Stimulated activated CD4-positive, alpha-beta T cell treated with anti-CD3 and anti-CD28 coated beads, Interleukin-15, amount 100 ng/mL, for 1 hour (primary cell): ENCODE measurements at places on chromosomes 7 and 10.

DNA sequence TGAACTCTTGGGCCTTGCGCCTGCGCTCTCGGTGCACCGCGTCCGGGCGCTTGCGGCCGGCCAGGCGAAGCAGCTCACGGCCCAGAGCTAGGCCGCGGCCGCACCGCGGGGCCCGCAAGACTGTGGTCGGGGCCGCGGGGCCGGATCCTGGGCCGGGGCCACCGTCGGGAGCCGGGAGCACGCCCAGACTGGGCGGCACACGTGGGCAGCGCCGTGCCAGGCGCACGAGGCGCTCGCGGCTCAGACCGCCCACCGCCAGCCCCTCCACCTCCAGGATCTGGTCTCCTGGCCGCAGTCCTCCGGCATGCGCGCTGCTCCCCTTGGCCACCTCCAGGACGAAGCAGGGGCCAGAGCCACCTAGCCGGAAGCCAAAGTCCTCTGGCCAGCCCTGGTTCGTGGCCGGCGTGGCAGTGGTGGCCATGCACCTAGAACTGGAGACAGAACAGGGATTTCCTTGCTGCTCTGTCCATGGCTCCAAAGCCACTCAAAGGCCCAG, at the start of gene GRID2IP:
GRID2IP (minus strand) TSS at position 446 of the 496 bp plus-strand sequence; CDS start at position 421, 25 bp downstream.
- DNase-seq = no peak

DNA sequence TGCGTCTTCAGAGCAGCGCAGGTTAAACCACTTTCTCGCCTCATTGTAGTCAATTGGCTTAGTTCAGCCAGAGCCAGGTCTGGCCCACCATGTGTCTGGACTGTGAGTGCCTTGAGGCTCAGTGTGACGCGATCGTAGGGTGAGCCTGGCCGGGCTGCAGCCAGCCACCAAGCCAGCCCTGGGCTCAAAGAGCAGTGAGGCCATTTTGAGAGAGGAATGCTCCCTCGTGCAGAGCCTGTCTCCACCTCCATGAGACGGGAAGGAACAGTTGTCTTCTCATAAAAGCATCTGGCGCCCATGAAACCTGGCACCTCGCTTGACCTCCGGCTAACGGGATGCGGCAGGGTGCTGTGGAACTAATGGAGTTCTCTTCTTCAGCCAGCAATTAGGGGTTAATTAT, 34.5 kb downstream of the LHPP start:
- DNase-seq = no peak

DNA sequence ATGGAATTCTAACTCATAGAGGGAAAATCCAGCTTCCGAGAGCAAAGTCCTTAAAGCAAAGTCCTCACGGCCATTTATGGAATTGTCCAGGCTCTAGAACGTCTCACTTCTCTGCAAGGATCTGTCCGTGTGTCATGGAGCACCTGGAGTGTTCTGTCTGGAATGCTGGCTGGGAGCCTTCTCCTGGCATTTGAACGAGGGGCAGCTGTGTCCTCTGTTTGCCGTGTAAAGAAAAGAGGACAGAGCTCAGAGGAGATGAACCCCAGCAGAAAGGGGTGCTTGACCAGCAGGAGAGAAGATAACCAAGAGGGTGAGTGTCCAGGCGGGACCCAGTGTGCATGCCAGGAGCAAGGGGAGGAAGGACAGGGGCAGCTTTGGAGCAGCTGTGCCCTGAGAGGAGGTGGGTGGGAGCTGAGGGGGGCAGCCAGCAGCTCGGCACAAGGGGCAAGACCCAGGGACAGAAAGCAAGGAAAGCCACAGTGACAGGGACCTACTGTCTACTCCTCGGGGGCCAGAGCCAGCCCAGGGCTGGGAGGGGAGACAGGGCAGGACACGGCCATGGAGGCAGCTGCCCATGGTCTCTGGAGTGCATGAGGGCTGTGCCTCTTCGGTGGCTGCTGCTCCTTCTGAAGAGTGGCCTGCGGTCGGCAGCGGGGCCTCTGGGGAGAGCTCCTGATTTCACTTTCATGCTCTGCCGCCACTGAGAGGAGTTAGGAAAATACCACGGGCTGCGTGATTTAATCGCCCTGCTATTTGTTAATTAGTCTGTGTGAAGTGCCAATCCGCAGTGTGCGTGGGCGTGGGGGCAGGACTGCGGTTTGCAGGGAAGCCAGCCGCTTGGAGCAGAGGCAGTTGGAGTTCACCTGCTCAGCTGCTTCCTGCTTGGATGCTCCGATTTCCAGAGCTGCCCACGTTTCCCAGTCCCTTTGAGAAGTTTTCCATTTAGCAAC, 149.3 kb upstream of the SHH start:
- no peak for DNase-seq

DNA sequence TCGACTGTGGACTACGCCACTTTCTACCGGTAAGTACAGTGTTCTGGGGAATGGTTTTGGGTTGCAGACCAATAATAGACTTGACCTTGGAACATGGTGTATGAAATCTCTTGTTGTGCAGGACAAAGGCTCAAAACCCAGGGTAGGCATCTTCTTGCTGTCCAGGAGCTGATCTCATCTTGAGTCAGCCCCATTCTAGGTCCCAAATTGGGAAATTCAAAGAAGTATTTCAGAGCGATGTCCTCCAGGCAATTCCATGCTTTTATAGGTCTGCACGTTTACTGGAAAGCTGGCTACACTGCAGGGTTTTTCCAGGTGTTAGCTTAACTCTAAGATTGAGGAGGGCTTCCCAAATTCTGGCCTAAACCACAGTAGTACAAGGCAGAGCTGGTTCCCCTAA, 180.7 kb downstream of the BMPER start:
- no peak for DNase-seq

DNA sequence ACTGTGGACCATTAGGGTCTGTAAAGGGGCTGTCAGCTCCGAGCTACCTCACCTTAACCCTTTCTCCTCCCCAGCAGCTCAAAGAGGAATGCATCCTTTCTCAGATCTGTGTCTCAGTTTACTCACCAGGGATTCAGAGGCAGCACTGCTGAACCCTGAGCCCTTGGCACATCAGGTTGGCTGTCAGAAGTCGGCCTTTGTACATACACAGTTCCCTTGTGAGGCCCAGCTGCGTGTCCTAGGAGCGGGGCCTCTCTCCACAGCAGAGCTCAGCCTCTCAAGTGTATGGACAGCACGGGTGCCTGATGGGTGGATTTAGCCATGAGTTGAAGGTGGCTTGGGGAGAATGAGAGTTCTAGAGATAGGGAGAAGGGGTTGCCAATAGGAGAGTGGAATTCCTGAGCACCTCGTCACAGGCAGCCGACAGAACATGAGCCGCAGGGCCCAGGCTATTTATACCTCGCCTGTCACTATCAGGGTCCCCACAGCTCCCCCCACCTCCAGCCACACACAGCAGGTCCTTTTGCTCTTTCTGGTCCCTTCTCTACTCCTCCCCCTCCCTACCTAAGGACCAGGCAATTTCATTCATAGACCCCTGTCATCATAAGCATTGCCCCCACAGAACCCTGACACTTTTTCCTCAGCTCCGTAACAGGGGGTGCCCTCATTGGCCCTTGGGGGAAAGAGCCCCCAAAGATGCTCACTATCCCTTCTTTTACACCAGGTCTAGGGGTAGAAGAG, 2.1 kb upstream of the FLNC start:
- no peak for DNase-seq

DNA sequence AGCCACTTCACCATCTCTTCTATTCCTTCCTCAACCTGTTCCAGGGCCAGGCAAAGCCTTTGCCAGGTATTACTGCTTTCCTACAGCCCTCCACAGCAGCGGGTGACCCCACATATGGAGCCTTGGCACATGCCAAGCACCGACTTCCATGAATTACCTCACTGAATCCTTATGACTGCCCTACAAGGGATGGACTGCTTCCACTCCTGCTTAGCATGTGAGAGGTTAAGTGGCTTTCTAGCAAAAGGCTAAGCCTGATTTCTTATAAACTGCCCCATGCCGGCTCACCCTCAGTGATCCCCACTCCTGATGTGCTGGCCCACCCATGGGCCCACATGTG, 44.0 kb upstream of the PDLIM1 start:
- no peak for DNase-seq

- no peak for DNase-seq
These were observed 63.9 kb upstream of the RNF148 start for GRCh38 chr7:122766593-122766992.

GRCh38 chr7:26409661-26410547, 118.2 kb downstream of the SNX10 start:
- no peak for DNase-seq

DNA sequence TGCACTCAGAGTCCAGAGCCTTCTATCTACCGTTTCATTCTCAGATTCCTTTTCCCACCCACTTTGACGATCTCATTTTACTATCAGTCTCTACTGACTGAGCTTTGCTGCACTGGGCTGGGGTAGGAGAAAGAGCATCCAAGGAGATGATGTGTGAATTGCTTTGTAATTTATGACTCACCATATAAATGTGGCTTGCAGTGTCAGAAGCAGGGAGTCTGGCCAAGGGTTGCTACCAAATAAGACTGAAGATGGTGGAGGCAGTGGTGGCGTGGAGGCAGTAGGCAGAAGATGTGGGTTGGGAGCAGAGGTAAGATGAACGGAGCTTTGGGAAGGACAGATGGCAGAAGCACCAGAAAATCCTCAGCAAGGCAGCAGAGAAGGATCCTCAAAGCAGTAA, 73.3 kb upstream of the AGK start:
- DNase-seq = no peak

DNA sequence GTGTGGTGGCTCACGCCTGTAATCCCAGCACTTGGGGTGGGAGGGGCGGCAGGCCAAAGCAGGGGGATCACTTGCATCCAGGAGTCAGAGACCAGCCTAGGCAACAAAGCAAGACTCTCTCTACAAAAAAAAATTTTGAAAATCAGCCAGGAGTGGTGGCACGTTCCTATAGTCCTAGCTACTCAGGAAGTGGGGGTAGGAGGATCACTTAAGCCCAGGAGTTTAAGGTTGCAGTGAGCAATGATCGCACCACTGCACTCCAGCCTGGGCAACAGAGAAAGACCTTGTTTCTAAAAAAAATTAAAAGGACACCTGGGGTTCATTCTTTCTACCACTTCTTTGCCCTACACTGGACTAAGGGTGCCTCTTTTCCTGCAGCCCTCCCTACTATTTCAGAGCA, 15.1 kb downstream of the WAPL start:
- no peak for DNase-seq

DNA sequence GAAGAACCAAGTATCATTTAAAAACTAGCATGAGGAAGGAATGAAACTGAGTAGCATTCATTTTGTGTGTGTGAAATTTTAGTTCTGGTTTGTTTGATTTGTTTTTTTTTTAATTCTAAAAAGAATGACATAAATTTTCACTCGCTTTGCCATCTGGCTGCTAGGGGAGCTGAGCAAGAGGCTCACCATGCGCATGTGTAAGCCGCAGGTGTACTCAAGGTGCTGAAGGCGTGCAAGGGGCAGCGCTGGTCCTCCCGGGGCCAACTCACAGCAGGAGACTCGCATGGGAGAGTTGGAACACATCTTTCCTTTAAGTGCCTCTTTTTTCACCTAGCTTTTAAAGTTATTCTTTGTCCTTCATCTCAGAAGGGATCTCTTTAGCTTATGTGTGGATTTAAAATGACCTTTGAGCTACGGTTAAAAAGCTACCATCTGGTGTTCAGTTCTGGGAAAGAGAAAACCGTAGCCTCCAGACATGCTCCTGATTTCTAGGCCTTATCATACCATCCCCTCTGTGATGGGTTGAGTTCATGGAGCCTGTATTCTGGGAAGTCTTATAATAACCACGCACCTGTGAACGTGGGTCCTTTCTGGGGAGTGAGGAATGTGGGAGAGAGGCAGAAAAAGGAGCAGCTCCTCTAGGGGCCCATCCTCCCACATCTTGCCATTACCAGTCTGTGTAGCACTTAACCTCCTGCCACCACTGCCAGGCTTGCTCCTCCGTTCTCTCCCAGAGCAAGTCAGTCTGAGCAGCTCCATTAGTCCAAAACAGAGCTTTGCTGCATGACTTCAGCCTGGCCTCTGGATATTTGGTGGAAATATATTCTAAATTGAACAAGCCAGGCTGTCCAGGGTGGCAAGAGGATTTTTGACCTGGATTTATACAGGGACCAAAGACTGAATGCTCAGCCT, 61.9 kb downstream of the KLHDC10 start:
- DNase-seq = no peak

DNA sequence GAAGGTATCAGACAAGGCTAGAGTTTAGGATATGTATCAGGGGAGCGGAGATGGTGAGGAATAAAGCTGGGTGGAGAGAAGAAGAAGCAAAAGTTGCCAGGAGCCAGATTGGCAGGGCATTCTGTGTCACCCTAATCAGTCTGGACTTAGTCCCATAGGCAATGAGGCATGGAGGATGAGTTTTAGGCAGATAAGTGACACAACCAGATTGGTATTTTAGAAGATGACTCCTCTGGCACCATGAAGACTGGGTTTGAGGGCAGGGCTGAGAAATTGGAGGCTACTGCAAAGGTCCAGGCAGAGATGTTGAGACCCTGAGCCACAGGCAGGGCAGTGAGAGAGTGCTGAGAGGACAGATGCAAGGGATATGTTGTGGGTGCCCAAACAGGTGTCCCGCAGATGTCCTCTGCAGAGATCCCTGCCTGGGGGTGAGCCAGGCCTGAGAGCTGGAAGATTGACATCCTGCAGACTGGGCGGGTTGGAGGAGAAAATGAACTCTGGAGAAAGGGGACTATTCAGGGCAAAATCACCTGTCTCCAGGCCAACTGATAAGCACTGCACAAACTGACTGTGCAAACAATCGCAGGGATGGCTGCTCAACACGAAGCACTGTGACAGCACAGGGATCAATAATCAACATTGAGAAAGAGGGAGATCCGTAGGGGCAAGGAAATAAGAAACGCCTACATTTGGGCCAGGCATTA, 11.9 kb upstream of the HABP2 start:
- DNase-seq = no peak

DNA sequence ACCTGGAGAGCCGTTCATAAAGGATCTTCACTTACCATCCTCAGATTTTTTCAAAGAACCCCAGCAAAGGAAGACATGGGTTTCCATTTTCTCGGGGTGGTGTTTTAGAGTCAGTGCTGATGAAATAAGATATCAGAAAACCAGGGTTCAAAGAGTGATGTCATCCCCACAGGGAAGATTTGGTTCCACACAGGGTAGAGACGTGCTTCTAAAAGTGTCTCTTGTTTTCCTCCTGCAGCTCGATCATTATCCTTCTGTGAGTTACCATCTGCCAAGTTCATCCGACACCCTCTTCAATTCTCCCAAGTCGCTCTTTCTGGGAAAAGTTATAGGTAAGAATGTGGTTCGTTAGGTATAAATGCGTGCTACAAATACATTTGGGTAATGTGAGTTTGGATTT, 323.8 kb upstream of the C7orf33 start:
- no peak for DNase-seq

- DNase-seq = no peak
These were observed 767.7 kb downstream of the TYW1 start for GRCh38 chr7:67764289-67764688.
